Aortic smooth muscle cell (primary cell): ENCODE measurements at places on chromosomes 16 and 17. TPM values are rescaled to one million over a fixed set of nuclear protein-coding genes. Genes with fewer than 3 reads are reported as not detected.

The WFDC1 gene
- 29.6 and 32.1 TPM in 2 replicates for total RNA-seq

The MARVELD3 gene
- not detected in 2 replicates for total RNA-seq

The ZFHX3 gene
- total RNA-seq: 6.6 and 12.9 TPM in 2 replicates

The TEKT1 gene
- not detected in 2 replicates for total RNA-seq

The SPNS3 gene
- total RNA-seq: 0.06 TPM in 1 of 2 replicates, not detected in the other

The BEAN1 gene
- not detected in 2 replicates for total RNA-seq

The SOX8 gene
- total RNA-seq: 1.4 and 4.5 TPM in 2 replicates

The ADORA2B gene
- 4.8 and 7.5 TPM in 2 replicates for total RNA-seq

The KRT25 gene
- not detected in 2 replicates for total RNA-seq

The TNFSF13 gene
- 3.4 and 4.1 TPM in 2 replicates for total RNA-seq

The DRC7 gene
- not detected in 2 replicates for total RNA-seq

The EFCAB5 gene
- 0.19 and 0.92 TPM in 2 replicates for total RNA-seq

The PCGF2 gene
- 4.1 and 5.6 TPM in 2 replicates for total RNA-seq

The ST6GALNAC1 gene
- not detected in 2 replicates for total RNA-seq

The ZFP1 gene
- 10.6 and 10.7 TPM in 2 replicates for total RNA-seq

The LGALS9C gene
- not detected in 2 replicates for total RNA-seq

The KRT28 gene
- not detected in 2 replicates for total RNA-seq

The USP43 gene
- 0.06 TPM in 1 of 2 replicates, not detected in the other for total RNA-seq

The DLX3 gene
- 0.26 and 0.56 TPM in 2 replicates for total RNA-seq

The CMTM2 gene
- not detected in 2 replicates for total RNA-seq

The GGNBP2 gene
- 67.3 and 70.0 TPM in 2 replicates for total RNA-seq

The DNASE1L2 gene
- 0.31 and 1.1 TPM in 2 replicates for total RNA-seq

The FADS6 gene
- not detected in 2 replicates for total RNA-seq

The TEPSIN gene
- total RNA-seq: 7.9 and 8.8 TPM in 2 replicates

The GPATCH8 gene
- 12.7 and 16.5 TPM in 2 replicates for total RNA-seq

The KCNH4 gene
- total RNA-seq: not detected in 2 replicates

The SF3B3 gene
- total RNA-seq: 84.0 and 103 TPM in 2 replicates

The MYH3 gene
- 0.56 and 1.5 TPM in 2 replicates for total RNA-seq

The KRT27 gene
- not detected in 2 replicates for total RNA-seq
